ENCODE measurements at places on chromosomes 11 and 22.

GRCh38 chr22:47249370-47249928 is 487.0 kb downstream of the TBC1D22A start:
- DNase-seq, result no peak

DNA sequence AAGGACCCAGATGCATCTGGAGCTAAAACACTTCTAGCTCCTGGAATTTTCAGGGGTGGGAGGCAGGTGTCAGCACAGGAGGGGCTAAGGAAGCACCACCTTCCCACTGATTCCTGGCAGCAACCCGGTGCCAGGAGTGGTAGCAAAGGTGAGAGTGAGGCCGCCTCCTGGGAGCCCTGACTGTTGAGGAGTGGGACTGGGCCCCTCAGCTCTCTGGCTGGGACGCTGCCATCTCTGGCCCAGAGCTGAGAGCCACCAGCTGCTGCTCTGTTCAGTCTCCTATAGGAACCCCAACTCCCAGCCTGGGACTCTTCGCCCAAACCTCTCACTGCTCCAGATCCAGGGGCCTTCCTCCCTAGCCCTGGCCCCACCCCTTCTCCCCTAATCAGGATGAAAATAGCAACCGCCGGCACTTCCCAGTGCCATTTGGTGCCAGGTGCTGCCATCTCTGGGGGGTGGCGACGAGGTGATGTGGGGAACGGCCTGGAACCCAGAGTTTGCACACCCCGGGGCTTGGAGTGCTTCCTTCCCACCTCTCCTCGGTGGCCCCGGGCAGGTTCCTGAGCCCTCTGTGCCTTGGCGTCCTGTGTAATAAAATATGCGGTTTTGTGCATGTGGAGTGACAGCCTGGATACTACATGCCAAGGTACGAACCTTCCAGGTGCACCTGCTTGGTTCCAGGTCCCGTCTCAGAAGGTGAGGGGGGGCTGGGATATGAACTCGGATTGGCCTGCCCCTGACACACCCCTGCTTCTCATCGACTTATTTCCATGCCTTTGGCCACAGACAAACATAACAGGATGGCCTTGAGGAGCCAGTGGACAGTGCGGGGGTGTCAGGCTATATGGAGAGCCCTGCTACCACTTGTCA is 35.7 kb upstream of the CELSR1 start:
- DNase-seq, result no peak

DNA sequence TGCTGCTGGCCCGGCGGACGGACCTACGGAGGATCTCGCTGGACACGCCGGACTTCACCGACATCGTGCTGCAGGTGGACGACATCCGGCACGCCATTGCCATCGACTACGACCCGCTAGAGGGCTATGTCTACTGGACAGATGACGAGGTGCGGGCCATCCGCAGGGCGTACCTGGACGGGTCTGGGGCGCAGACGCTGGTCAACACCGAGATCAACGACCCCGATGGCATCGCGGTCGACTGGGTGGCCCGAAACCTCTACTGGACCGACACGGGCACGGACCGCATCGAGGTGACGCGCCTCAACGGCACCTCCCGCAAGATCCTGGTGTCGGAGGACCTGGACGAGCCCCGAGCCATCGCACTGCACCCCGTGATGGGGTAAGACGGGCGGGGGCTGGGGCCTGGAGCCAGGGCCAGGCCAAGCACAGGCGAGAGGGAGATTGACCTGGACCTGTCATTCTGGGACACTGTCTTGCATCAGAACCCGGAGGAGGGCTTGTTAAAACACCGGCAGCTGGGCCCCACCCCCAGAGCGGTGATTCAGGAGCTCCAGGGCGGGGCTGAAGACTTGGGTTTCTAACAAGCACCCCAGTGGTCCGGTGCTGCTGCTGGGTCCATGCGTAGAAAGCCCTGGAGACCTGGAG is 74.1 kb downstream of the LRP5 start:
- DNase-seq, result no peak

- DNase-seq, result no peak
Observed at GRCh38 chr22:36839356-36840073, 21.3 kb upstream of the NCF4 start.

GRCh38 chr22:41919357-41920224 is 4.7 kb upstream of the SHISA8 start:
- peak; percentile 34 for DNase-seq

GRCh38 chr22:46596819-46597218 is 23.4 kb upstream of the GRAMD4 start:
- DNase-seq, result no peak

DNA sequence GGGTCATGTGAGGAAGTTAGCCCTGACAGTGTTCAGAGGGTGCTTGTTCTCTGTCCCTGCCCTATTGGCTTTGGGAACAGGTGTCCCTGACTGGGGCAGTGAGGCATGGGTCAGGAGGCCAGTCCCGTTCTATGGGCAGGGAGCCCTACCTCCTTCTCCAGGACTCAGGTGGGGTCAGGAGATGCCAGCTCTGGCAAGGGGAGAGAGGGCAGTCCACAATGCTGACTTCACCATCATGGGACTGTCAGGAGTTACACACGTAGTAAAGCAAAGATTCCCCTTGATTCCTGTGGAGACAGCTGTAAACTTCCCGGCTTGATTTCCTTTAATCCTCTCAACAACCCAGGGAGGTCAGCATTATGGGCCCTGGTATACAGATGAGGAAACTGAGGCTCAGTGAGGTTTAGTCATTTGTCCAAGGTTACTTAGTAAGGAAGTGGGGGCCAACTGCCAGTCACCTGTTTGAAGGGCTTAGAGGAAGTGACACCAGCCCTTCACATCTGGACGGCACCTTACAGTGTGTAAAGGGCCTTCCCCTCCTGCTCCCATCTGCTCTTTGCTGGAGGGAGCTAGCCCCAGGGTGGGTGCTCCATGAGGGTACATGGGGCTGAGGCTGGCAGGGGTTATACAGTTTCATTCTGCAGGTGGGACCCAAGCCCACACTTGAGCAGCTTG is 11.9 kb downstream of the MICALL1 start:
- DNase-seq, result no peak

GRCh38 chr11:113022262-113022661 is 61.0 kb downstream of the NCAM1 start:
- DNase-seq, result no peak

GRCh38 chr11:122850076-122850631 is 11.9 kb downstream of the CRTAM start:
- peak; percentile 32 for DNase-seq

- DNase-seq, result no peak
Observed at GRCh38 chr22:50141891-50142363, 28.6 kb upstream of the PANX2 start.

DNA sequence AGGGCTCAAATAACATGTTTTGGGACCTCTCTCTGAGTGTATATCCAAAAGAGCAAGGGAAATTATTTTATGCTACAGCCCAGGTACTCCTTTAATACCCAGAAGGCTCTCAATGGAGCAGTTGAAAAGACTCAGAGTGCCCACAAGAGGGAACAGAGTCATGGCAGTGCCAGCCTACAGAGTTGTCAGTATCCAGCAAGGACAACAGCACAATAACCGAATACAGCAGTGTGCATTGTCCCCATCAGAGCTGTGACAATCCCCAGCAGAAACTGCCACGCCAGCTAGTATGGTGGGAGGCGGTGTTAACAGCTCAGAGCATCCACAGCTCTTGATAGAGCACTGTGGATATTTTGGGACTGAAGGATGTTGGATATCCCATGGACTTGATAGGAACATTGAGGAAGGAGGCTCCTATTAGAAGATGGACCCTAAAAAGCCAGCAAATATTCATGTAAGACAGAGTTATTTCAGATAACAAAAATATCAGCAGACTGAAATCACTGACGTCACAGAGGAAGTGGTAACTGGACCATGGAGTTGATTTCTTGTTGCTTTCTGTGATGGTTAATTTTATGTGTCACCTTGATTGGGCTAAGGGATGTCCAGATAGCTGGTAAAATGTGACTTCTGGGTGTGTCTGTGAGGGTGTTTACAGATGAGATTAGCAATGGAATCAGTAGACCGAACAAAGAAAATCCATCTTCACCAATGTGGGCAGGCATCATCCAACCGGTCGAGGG is 17.7 kb upstream of the PAFAH1B2 start:
- no peak for DNase-seq

DNA sequence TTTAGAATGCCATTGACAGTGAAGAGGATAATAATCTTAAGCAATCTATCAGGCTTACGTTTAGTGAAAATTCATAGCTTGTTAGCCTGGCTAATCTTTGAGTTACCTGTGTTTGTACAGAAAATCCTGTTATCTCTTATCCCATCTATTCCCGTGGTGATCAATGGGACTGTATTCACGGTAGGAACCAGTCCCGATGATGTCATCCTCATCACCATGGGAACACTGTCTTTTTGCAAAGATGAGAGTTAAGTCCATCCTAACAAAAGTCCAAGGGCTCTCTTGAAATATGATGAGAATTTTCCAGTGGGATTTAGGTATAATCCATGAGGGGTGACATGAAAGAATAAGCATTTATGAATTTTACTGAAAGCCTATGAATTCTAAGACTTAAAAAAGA is 762.2 kb downstream of the ETS1 start:
- DNase-seq, result no peak

DNA sequence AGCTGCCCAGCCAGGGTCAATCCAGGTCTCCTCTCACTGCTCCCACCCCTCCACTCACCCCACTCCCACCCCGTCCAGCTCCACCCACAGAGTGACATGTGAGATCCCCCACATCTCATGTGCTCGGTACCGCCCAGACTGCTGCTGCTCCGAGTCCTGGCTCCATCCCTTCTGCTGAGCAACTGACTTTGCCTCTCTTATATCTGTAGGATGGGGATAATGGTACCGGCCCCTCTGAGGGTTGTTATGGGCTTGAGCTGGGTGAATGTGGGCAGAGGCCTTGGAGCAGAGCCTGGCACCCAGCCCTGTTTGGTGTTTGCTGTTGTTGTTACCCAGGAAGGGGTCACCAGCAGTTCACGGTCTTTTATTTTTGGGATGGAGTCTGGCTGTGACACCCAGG is 77.0 kb downstream of the ST3GAL4 start:
- DNase-seq, result no peak

- no peak for DNase-seq
Observed at GRCh38 chr11:12727563-12728211, 53.5 kb downstream of the TEAD1 start.

- DNase-seq, result no peak
Observed at GRCh38 chr11:115674176-115674936, 170.1 kb upstream of the CADM1 start.

DNA sequence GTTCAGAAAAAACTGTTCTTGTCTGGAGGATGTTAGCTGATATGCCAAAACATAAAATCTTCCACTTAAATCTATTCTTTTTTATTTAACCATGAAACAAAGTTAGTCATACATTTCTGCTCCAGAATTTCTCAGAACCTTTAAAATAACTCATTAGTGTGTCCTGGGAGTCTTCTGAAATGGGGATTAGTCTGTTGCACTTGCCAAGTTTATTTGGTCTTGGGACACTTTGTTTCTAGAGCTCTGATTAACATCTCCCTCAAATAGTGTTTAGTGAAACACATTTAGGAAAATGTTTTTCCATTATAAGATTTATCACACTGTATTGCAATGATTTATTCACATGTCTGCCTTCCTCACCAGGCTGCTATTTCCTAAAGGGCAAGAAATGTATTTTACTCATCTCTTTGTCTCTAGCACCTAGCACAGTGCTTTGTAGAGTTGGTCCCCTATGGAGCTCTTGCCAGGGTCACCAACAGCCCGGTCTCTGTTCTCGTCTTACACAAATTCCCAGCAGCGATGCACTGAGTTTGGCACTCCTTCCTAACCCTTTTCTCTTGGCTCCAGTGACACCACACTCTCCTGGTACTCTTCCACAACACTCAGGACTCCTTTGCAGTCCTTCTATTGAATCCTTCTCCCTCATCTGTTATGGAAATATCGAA is 189.2 kb downstream of the CSNK2A3 start:
- no peak for DNase-seq

DNA sequence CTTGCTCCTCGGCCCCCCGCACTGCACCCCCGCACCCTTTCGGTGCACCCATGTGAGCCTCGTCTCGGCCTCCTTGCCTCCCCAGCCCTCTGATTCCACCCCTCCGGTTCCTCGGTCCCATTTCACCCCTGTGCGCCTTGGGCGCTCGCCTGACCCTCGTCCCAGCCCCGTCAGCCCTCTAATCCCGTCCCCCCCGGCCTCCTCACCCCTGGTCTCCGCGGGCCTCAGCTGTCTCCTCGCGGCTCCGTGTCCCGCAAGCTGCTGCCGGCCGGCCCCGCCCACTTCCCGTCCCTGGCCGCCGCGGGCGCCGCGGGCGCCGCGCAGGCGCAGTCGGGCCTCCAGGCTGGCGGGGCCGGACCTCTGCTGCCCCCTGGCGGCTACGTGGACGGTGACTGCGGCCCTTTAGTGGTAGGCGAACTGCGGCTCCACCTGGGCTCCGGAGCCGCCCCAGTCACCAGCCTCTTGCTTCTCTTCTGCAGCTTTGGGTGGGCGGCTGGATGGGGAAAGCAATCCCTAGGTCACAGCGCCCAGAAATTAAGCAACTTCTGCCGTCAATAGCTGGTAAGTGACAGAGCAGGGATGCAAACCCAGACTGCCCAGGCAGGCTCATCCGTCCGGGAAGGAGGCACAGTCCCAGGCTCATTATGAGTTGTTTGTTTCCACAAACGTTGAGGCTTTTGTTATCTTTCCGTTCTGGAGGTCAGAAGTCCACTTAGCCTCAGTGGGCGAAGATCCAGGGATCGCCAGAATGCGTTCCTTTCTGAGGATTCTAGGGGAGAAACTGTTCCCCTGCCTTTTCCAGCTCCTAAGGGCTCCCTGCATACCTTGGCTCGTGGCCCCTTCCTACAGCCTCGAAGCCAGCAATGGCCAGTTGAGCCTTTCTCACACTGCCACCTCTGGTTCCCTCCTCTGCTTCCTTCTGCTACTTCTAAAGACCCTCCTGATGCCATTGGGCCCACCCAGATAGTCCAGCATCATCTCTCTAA is at the start of gene PPM1F:
PPM1F (minus strand) TSS at position 263 of the 986 bp plus-strand sequence. CDS start 6,800 bp downstream, outside the sequence.
- peak; percentile 78 for DNase-seq

DNA sequence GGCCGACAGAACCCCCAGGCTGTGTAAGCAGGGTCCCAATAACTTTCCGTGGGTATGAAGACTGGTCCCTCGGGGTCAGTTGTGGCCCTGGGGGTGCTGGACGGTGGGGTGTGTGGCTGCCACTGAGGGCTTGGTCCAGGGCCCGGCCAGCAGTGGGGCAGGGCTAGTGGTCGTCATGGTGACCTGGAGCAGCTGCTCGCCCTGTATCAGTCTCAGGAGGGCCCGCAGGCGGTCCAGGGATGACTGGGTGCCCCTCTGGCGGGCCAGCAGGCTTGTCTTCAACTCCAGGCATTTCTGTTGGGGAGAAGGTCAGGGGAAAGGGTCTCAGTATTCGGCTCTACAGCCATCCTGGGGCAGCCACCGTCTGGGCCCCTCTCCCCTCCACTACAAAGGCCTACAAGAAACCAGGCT is 126.8 kb downstream of the PHF21B start:
- no peak for DNase-seq

DNA sequence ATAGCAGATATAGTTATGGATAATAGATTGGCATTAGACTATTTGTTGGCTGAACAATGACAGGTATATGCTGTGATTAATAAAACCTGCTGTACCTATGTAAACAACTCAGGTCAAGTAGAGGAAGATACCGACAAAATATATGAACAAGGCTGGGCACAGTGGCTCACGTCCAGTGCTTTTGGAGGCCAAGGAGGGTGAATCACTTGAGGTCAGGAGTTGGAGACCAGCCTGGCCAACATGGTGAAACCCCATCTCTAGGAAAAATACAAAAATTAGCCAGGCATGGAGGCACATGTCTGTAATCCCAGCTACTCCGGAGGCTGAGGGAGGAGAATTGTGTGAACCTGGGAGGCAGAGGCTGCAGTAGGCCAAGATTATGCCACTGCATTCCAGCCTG is 14.0 kb upstream of the CHKA start:
- no peak for DNase-seq

- no peak for DNase-seq
Observed at GRCh38 chr11:2825261-2825888, 60.2 kb downstream of the CDKN1C start.
